ENCODE measurements at places on chromosomes 6 and 20.

- no peak for DNase-seq
Measured at GRCh38 chr6:118530942-118531341, 17.2 kb upstream of the PLN start.

- DNase-seq = peak; percentile 54
Measured at GRCh38 chr20:58086763-58087561, 141.5 kb downstream of the ANKRD60 start.

- DNase-seq = peak; percentile 53
Measured at GRCh38 chr20:38152175-38152620, 12.9 kb downstream of the TGM2 start.

DNA sequence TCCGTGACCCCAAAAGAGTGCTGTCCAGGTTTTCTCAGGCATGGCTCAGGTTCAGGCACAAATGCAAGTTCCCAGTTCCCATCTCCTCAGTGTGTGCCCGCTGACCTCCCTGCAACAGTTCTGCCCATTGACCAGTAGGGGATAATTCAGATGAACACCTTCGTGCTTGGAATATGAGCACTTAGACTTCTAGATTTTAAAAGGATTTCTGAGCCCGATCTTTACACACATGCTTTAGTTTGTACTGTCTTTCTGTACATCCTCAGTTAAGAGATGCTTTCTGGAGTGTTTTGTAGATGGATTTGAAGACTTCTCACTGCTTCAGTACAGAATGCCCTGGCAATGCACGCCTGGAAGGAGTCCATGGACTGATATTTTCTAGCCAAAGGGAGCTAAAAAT lies 239.6 kb upstream of the PLCB4 start:
- no peak for DNase-seq

- no peak for DNase-seq
Measured at GRCh38 chr20:25140968-25141367, 54.5 kb upstream of the ENTPD6 start.

DNA sequence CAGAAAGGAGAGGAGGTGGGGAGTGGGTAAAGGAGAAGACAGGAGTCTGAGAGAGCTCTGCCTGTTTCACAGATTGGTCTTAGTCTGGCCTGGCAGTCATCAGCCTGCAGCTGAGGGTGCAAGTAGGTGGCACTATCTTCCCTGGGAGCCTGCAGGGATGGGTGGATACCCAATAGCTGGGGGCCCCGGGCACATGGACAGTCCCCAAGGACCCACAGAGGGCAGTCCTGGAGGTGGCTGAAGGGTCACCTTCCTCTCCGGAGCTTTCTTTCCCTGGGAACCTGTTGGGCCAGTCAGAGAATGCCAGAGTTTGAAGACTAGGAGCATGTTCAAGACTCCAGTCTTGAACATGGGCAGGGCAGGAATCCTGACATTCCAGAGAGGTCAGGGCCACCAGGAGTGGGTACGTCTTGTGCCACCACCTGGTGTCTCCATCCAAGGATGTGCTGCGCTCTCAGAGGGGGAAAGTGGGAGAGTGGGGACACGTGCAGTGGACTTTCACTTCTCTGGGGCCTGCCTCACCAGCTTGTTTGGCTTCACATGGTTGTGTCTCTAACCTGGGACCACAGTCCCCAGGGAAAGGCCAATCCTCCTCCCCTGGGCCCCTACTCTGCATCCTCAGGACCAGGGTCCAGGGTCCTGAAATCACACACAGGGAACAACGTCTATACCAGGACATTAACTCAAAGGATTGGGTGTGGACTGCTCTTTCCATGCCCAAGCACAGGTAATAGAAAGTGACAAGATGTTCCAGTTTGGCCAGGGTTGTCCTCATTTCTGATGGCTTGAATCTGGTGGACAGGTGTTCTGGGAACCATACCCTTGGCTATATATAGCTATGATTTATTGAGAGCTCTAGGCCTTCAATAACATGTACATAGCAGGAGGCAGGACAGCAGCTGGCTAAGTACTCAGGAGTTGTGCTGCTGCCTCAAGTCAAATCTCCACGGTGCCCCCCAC lies 18.0 kb downstream of the AARS2 start:
- no peak for DNase-seq

DNA sequence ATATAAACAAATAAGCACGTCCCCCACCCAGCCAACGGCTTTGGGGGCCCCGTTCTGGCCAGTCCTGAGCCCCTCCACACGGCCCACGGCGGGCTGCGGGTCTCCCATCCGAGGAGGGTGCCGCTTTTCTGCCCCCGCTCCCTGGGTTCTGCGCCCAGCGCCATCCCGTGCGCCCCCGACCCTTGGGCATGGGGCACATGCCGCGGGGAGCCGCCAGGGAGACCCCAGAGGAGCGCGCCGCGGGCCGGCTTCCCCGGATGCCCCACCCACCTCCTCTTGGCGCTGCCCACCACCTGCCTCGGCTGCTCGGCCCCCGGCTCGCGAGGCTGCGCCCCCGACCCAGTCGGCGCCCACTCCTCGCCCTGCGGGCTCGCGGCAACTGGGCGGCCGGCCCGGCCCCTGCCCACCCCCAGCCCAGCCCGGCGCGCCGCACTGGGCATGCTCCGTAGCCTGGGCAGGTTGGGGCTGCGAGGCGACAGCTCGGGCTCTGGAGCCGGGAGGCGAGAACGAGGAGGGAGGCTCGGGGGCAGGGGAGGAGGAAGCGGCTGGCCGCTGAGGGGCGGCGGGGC lies 570 bp upstream of the PLCB4 start:
- DNase-seq = peak; percentile 82

- no peak for DNase-seq
Measured at GRCh38 chr20:24978513-24978912, 14.0 kb downstream of the APMAP start.

DNA sequence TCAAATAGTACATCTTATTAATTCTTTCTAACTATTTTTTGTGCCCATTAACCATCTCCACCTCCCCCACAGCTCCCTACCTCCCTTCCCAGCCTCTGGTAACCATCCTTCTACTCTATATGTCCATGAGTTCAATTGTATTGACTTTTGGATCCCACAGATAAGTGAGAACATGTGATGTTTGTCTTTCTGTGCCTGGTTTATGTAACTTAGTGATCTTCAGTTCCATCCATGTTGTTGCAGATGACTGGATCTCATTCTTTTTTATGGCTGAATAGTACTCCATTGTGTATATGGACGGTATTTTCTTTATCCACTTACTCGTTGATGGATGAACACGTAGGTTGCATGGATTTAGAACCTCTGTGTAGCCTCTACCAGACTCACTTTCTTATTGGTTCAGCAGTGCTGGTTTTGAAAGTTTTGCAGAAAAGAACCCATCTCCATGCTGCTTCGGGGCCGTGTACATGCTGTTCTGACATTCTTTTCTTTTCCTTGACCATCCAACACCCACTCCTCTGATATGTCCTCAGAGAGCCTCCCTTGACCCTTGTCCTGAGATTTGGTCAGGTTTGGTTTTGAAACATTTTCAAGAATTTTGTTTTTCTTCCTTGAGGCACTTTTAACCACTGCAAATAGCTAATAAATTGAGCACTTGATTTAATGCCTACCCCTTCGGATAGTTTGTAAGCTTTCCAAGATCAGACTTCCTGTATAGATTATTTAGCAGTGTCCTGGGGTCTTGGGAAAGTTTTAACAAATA lies 231.2 kb upstream of the ZFP64 start:
- no peak for DNase-seq

GRCh38 chr20:4516876-4517275 lies 204.8 kb upstream of the PRND start:
- DNase-seq = no peak

- peak; percentile 39 for DNase-seq
Measured at GRCh38 chr20:19712721-19713260, 45.3 kb upstream of the RIN2 start.

- DNase-seq = peak; percentile 45
Measured at GRCh38 chr6:108260126-108260808, 573 bp downstream of the SNX3 start.

- DNase-seq = no peak
Measured at GRCh38 chr6:88712243-88712936, 251.0 kb downstream of the RNGTT start.

DNA sequence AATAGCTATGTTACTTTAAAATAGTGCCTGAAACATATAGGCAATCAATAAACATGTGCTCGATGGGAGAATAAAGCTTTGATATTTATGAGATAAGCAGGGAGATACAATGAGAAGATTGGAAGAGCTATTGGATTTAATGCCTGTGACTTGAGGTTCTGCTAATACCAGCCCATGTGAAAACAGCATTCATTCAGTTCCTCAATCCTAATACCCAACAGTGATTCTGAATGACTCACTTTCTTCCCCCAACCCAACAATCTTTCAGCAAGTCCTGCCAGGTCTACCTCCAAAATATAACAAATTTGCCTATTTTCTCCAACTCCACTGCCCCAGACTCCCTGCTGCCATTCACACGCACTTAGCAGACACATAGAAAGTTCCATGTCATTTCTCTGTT lies 26.6 kb upstream of the KLHL31 start:
- DNase-seq = no peak
